ENCODE measurements at places on chromosomes 5 and 9.

DNA sequence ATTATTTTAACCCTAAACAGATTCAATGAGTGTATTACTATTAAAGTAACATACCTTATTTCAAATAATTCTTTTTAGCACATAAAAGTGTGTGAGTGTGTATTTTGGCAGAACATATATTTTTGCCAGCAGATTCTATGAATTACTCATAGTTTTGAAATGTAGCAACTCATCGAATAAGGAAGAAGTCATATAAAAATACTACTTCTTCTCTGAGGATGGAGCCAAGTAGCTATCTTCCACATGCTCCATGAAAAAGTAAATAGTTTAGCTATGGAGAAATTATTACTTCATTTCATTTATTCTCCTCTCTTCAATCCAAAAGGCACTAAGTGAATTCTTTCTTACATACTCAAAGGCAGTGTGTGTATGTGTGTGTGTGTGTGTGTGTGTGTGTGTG lies 1090.4 kb upstream of the CDH6 start:
- no peak for DNase-seq

- no peak for DNase-seq
Measured at GRCh38 chr5:58335518-58335917, 124.4 kb downstream of the PLK2 start.

GRCh38 chr5:122182491-122182921 lies 53.2 kb downstream of the ZNF474 start:
- no peak for DNase-seq

GRCh38 chr9:124272979-124273378 lies 15.2 kb downstream of the NEK6 start:
- no peak for DNase-seq

All from HEK293T (cell line).